AG10803 (cell line): ENCODE measurements at places on chromosomes 3 and 15.

DNA sequence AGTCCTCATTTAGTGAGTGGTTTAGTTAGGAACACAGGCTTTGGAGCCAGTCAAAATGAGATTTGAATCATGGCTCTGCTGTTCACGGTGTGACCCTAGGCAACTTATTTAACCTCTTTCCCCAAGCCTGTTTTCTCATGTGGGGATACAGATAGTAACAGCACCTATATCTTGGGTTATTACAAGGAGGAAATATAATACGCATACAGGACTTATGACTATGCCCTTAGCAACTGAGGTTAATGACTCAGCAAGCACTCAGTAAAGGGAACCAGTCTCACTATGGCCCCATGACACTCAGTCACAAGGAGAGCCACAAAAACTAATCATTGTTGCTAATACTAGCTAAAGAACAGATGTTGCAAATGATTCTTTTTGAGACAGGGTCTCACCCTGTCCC is 45.9 kb downstream of the SUMF1 start:
- DNase-seq: peak; percentile 29

GRCh38 chr15:78508272-78508671 is 895 bp downstream of the HYKK start:
- DNase-seq: no peak

DNA sequence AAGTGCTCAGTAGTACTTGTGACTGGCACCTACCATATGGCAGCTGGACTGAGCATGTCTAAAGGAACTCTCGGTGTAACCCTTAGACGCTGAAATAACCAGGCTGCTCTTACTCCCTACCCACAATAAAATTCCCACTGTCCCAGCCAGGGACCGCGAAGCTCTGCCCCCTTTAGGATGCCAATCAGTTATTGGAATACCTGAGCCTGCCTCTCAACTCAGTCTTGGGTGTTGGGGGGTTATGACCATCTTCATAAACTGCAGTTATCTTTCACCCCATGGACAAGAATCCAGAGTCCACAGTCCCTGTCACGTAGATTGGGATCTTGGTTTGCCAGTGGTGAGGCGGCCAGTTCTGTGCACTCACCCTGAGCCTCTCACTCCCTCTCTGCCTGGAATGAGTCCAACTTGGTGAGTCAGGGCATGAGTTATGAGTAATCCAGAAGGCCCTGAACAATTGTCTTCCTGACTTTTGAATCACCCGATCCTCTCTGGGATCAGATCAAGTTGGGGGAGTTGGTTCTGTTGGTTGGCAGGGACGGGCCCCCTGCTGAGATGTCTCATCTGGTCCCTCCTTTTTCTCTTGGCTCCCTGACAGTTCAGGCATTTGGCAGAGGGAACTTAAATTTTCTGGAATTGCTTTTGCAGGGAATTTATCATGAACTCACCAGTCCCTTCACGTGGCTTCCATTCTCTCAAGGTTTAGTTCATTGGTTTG is 120.1 kb upstream of the UBE2E1 start:
- DNase-seq: peak; percentile 98

DNA sequence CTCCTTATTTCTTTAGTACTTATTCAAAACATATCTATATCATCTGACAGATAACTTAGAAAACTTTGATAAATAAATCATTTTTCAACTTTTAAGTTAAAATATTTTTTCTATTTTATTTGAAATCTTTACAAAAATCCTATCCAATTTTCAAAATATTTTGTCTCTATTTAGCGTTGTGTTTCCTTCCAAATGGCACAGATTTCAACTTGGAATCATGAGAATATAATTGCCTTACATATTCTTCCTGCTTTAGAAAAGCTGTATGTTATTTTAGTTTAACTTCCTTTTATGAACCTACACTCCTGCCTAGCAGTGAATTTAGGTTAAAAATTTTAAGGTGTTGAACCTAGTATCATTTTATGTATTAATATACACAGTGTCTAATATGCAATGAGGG is 38.2 kb downstream of the BCHE start:
- DNase-seq: no peak

DNA sequence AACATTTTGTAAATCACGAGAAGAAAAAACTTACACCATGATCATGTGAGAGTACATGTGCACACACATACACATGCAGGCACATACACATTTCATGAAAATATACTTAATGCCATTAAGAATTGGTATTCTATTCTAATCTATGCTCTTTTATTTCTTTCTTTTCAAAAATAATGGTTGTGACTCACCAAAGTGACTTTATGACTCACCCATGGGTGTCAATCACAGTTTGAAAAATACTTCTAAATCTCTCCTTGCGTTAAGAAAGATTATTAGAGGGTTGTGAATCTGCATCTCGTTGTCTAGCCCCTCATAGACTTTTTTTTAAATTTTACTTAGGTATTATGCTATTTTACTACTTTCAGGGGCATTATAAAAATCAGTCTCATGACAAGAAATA is 254.2 kb downstream of the TUSC7 start:
- DNase-seq: no peak

GRCh38 chr3:23304424-23304823 is 101.3 kb downstream of the UBE2E2 start:
- peak; percentile 86 for DNase-seq

- no peak for DNase-seq
Measured at GRCh38 chr3:82494977-82495489, 733.6 kb upstream of the GBE1 start.

DNA sequence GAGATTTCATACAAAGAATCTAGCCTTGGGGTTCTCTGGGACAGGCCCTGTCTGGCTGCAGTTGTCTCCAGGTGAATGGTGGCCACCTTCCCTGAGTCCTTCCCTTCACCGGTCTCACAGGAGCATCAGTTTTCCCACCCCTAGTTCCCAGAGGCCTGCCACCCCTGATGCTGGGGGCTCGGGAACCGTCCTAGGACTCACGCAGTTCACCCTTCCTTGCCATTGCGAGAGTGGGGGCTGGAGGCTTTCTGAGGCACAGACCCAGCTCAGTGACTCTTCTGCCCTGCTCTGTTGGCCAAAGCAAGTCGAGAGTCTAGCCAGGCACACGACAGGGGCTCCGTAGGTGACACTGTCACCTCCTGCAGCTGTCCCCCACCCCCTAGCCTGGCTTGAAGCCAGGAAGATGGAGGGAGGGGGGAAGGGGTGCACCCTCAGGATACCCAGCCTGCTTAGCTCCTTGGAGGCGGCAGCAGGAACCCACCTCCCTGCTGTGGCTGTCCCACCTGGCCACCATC is 130.3 kb downstream of the NUP210 start:
- DNase-seq: no peak

GRCh38 chr15:72758182-72758581 is 25.4 kb downstream of the ADPGK start:
- DNase-seq: peak; percentile 94

DNA sequence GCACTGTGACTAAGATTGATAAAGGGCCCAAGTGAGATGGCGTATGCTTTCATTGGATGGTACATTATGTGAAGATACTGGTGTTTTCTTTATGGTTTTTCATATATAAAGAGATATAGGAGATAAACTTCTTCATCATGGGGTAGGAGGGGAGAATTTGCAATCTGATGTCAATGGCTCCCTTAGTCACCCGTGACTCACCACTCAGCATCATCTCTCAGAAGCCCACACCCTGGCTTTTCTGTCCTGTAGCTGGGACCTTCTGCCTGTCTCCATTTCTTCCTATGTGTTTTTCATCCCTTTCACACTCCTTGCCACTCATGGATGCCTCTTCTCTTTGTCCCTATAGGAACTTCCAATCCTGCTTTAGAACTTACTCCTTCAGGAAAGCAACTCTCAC is 114.3 kb upstream of the SEMA6D start:
- no peak for DNase-seq

GRCh38 chr15:74873756-74874424 is 725 bp upstream of the SCAMP2 start:
- peak; percentile 16 for DNase-seq

DNA sequence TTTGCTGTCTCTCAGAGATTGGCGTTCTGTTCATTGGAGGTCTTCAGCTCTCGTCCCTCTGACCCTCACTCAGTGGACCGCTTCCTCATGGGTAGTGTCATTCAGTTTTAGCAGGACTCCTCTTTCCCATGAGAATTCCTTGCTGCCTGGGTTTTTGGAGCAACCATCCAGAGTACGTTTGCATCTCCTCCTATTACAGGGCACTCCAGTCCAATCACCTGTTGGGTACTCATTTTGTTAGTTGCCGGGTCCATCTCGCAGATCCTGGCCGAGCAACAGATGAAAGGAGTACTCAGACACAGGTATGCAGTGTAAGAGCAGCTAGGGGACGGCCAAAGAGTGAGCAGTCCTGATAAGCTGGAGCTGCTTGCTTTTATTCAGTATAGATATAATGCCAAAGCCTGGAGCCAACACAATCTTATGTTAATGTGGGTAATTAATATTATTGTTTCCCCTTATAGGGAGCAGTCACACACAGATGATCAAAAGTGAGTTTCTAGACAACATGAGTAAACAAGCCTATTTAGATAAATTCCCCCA is 49.6 kb downstream of the ISG20 start:
- no peak for DNase-seq

GRCh38 chr3:30349507-30349906 is 256.9 kb upstream of the TGFBR2 start:
- DNase-seq: no peak

DNA sequence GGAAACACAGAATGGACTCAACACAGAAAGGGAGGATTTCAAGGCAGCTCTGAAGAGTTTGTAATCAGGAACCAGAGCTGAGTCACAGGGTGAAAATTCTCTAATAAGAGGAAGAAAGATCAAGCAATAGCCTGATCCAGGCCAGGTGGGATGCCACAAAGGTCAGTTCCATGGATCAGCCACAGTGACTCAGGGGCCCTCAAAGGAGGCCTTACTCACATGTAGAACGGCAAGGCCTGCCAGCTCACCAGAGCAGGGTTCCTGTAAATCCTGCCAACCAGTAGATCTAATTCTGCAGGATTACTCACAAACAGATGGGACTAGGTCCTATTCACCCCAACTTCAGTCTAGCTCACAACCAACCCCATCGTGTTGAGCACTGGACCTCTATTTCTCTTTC is 78.3 kb upstream of the PPP2R3A start:
- DNase-seq: peak; percentile 63

GRCh38 chr15:83871808-83872559 is 218.1 kb downstream of the ADAMTSL3 start:
- peak; percentile 52 for DNase-seq

DNA sequence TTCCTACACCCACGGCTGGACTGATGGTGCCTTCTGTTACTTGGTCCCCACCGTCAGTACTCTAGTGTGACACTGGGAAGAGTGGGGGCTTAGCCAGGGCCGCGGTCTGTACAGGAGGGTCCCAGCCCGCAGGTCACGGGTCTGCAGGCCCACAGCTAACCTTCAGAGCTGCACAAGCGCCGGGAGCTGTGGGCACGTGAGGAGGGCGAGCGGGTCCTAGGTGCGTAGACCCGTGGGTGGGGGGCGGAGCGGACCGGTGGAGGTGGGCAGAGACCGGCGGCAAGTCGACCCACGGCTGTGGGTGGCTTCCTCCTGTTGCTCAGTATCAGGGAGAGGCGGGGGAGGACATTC is 1.2 kb downstream of the TNFAIP8L3 start:
- no peak for DNase-seq

DNA sequence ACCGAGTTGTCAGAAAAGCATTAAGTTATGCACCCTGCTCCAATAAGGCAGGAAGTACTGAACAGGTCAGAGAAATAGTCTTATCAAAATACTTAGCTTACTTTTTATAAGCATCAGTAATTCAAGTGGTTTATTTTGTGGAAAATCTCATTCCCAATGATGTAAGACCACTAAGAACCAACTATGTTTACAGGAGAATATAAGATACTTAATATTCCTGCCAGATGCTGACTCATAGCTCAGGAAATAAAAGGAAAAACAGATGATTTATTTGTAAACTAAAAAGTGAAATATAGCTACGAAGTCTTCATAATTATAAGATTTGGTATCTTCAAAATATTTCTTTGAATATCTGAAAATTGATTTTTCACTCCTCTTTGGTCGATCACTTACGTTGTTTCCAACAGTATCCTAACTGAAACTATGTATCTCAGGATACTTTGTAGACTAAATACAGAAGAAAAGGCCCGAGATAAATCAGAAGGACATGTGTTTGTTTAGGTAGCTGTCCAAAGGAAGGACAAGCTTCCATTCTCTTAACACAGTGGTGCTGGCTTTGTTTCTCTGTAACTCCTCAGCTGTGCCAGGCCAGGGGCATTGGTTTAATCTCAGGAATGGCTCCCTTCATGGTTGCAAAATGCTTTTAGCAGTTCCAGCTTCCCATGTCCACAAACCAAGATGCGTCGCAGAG is 295.8 kb downstream of the GBE1 start:
- no peak for DNase-seq

- DNase-seq: no peak
Measured at GRCh38 chr3:134072881-134073582, 43.3 kb upstream of the SLCO2A1 start.

GRCh38 chr3:30894521-30895251 is at the start of gene GADL1:
Gene GADL1 (minus strand): TSS chr3:30894661. CDS start chr3:30894614, 47 bp downstream.
- peak; percentile 17 for DNase-seq

DNA sequence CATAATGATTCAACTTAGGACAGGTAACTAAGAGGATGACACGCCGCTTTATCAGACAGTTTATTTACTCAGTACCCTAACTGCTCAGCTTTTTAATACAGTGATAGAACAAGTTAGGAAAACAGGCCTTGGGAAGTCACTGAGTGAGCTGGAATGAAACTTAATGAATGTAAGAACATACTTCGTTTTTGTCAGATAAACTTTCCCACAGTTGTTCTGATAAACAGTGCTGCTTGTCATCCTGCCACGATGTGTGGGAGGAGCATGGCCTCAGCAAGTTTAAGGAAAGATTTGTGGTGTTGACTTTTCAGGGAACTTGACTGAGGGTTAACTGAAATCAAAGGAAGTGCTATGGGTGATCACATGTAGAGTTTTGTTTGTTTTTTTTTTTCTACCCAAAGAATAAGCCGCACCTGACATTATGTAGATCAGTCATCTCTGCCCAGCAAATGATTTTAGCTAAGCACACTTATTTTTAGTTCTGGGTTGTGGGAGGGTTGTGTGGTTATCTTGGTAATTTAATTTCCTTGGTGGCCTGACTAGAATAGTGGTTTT is 5.6 kb upstream of the P2RY14 start:
- DNase-seq: peak; percentile 15
